Memory B cell (primary cell): ENCODE measurements at places on chromosomes 3 and 15.

- H3K4me1 ChIP-seq = peaks cover 3% of the 10 kb centered on the region
- no peak overlapping the region for H3K4me3 ChIP-seq
- H3K36me3 ChIP-seq = no peaks in the 10 kb centered on the region
- no peak for DNase-seq
- no peak overlapping the region for H3K27ac ChIP-seq
Observed at GRCh38 chr3:134607054-134608022, 43.5 kb downstream of the KY start.

DNA sequence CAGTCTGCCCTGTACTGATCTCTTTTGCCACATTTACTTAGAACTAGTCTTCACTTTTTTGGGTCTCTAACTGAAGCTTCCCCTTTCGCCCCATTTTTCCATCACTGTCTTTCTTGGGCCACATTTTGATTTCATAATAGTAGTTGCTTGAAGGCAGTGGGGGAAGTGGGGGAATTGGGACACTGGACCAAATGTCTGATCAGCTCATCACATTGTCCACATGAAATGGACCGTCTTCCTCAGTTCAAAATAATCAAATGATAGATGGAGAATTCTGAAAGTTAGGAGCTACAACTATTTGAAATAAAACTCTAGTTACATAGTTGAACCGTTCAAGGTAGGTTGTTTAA is 747 bp downstream of the PDCD6IP start:
- H3K4me1 ChIP-seq = peaks cover 34% of the 10 kb centered on the region
- H3K27ac ChIP-seq = peak overlapping the region; percentile 92
- H3K36me3 ChIP-seq = peaks cover 11% of the 10 kb centered on the region
- H3K4me3 ChIP-seq = peak overlapping the region; percentile 100
- H3K27me3 ChIP-seq = no peaks in the 10 kb centered on the region

DNA sequence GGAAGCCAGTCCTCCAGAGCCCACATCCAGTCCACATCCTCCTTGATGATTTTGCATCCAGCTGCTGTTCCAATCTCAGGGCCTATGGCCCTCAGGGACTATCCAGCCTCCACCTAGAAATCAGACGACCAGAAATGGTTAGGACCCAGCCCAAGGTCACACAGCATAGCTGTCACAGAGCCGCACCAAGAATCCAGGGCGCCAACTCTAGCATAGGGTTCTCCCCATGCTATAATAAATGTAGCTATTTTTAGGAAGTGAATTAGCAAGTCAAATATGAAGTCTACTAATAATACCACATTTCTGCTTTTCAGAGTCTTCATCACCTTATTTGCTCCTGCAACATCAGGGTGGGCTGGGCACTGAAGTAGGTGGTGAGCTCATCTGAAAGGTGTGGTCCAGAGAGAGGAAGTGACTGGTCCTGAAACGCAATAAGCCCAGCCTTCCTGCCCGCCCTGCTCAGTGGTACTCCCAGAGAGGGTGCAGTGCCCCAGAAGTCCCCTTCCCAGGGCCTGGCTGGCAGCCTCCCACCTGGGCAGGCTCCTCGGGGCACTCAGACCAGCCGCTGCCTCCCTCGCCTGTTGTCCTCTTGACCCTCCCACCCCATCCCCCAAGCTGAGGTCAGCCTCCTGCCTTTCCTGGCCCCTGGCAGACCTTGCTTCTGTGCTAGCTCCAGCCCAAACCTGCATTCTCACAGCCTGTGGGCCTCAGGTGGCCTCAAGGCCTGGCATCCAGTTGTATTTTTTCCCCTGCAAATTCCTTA is 17.6 kb upstream of the CYP11A1 start:
- peak overlapping the region; percentile 71 for H3K4me3 ChIP-seq
- peaks cover 41% of the 10 kb centered on the region for H3K4me1 ChIP-seq
- no peaks in the 10 kb centered on the region for H3K27me3 ChIP-seq

GRCh38 chr3:188345223-188345622 is 191.3 kb downstream of the LPP start:
- peak overlapping the region; percentile 20 for H3K27ac ChIP-seq
- H3K4me1 ChIP-seq = peaks cover 17% of the 10 kb centered on the region
- H3K36me3 ChIP-seq = peaks cover 5% of the 10 kb centered on the region
- H3K27me3 ChIP-seq = no peaks in the 10 kb centered on the region

- peaks cover 14% of the 10 kb centered on the region for H3K36me3 ChIP-seq
- H3K27ac ChIP-seq = no peak overlapping the region
- no peaks in the 10 kb centered on the region for H3K27me3 ChIP-seq
- peaks cover 4% of the 10 kb centered on the region for H3K4me1 ChIP-seq
Observed at GRCh38 chr15:68781217-68781616, 39.5 kb downstream of the ANP32A start.

DNA sequence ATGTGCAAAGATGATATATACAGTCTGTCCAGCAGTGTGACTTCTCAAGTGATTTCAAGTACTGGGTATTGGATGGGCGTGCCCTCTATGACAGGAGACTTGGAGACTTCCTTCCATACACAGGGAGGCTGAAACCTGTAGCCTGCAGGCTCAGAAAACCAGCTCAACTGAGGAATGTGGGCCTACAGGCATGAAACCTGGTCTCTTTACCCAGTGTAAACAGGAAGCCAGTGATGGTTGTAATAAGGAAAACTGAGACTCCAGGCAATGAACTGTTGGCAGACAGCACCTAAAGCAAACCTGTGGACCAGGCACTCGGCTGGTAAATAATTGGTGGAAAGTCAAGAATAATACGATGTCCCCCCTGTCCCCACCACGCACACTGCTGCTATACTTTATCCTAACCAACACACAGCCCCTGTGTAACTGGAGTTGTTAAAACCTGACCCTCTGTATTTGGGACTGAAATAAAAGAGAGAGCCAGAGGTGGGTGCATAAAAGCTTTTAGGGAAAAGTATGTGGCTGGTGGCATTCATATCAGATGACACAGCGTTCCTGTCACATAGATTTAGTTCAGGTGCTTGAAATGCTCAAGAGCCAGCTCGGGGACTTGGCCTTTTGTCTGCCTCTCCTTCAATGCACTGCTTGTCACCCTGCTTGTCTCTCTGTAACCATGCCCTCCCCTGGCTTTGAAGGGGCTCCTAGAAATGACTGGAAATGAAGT is 144.7 kb downstream of the TPRG1 start:
- no peak overlapping the region for H3K4me3 ChIP-seq
- H3K27ac ChIP-seq = no peak overlapping the region
- H3K4me1 ChIP-seq = no peaks in the 10 kb centered on the region
- peaks cover 22% of the 10 kb centered on the region for H3K27me3 ChIP-seq
- no peak for DNase-seq

DNA sequence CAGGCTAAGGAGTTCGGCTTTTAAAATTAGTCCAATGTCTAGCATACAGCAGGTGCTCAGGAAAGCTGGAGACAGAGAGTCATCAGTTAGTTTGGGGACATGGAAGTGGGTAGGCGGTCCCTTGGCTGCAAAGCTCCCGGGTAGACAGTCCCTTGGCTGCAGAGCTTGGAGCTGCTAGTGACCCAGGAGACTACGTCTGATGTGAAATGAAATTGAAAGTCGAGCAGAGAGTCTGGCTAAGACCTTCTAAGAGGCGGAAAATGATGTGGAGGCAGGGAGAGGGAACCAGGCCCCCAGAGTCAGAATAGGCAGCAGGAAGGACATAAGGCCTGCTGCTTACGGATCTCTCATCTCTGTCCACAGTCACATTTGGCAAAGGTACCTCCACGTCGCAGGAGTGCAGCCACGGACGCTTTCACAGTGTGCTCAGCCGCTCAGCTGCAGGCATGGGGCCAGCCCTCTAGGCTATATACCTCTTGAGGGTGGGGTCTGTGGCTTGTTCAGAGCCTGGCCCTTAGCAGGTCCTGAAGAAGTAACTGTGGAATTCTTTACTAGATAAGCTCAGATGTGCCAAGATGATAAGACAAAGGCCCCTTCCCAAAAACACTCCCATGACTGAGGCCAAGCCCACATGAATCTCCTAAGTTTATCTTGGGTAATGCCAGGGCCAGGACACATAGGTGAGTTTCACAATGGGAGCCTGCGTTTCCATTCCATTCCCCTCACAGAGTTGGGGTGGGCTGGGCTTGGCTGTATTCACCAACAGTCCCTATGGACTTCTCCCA is 131.7 kb downstream of the XXYLT1 start:
- peaks cover 5% of the 10 kb centered on the region for H3K4me1 ChIP-seq
- peak overlapping the region; percentile 48 for H3K27ac ChIP-seq
- H3K36me3 ChIP-seq = peaks cover 8% of the 10 kb centered on the region
- no peaks in the 10 kb centered on the region for H3K27me3 ChIP-seq
- no peak for DNase-seq

GRCh38 chr3:57949785-57950615 is 58.2 kb upstream of the FLNB start:
- no peaks in the 10 kb centered on the region for H3K36me3 ChIP-seq
- no peak for DNase-seq
- no peaks in the 10 kb centered on the region for H3K27me3 ChIP-seq

DNA sequence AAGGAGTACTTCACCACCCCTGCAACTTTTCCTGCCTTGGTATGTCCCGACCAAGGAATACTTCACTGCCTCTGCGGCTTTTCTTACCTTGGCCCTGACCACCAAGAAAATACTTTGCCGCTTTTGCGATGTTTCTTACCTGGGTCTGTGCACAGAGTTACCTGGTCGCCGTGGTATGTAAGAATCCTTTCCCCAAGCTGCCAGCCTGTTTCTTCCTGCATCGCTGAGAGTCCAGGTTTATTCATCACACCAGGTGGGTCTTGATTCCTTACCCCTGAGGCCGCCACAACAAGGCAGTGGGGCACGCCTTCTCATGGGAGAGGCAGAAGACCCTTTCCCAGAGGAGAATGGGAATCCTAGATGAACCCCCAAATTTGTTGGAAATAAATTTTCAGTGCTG is 511.3 kb downstream of the EDEM1 start:
- H3K27me3 ChIP-seq = no peaks in the 10 kb centered on the region
- no peak overlapping the region for H3K4me3 ChIP-seq
- DNase-seq = no peak
- no peak overlapping the region for H3K27ac ChIP-seq
- H3K36me3 ChIP-seq = no peaks in the 10 kb centered on the region
- no peaks in the 10 kb centered on the region for H3K4me1 ChIP-seq
